GM13977 (cell line): ENCODE measurements at places on chromosomes 12 and 14.
A peak's percentile ranks its signal among the peaks of the same experiment; 100 is the strongest.

DNA sequence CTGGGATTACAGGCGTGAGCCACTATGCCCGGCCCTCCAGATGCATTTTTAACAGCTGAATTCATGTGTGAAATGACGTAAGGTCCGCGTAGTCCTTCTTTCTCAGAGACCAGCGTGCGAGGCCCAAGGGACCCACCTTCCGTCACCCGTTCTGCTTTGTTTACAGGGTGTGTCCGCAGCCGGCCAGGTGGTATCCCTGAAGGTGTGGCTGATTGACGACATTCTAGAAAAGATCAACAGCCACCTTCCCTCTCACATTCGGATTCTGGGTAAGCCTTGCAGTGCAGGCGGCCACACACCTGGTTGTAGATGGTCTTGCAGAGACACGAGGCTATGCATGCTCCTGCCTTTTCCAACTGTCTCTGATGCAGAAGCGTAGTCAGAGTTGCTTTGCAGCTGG lies 9.9 kb downstream of the PUS1 start:
- no peak for DNase-seq

DNA sequence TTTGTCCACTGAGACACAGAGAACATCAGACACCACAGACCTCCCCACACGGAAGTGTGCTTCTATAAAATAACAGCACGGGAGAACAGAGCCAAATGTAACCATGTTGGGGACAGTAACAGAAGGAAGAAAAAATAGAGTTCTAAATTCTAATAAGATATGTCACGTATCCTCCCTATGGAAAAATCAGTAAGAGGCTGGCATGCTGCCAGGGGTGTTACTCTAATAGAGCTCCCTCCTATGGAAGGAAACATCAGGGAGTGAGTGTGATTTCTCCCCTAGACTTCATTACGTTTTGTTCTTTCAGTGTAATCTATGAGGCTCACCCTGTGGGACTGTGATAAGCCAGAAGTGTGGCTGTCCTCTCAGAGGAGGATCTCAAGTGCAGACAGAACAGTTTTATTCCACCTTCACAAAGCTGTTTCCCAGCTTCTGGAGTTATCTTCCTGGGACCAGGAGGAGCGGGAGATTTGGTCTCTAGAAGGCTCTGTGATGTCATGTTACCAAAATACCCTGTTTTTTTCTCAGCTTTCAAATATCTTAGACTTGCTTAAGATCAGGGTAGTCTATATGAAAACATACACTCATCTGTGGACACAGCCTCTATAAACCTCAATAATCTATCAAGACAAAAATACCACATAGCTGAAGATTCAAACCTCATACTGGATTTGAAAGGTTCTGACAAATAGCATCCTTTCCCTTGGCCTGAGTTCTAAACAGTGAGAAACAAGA lies 69.3 kb downstream of the ZFC3H1 start:
- DNase-seq = no peak

- peak; percentile 40 for DNase-seq
These were observed 4.7 kb upstream of the TC2N start for GRCh38 chr14:91872011-91872501.

- DNase-seq = peak; percentile 52
These were observed 65.6 kb upstream of the PTGR2 start for GRCh38 chr14:73785834-73786635.

DNA sequence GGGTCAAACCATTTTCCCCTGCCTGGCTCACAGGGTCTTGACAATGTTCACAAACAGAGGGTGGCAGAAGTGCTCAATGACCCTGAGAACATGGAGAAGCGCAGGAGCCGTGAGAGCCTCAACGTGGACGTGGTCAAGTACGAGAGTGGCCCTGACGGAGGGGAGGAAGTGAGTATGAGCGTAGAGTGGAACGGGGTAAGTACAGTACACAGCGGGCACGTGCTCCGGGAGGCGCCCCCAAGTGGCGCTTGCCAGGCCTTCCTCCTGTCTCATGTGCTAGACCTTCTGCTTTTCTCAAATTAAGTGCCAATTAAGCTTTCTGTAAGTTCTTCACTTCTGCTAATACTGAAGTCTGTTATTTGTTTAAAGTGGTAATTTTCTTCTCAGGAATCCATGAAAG lies 35.9 kb downstream of the XRCC3 start:
- DNase-seq = peak; percentile 80

GRCh38 chr14:77208291-77208978 lies 26.8 kb downstream of the TMEM63C start:
- DNase-seq = peak; percentile 61
